ENCODE measurements at places on chromosomes 5 and 9.

- DNase-seq, result peak; percentile 34
These were observed 2.1 kb downstream of the EDIL3 start for GRCh38 chr5:84382363-84383295.

DNA sequence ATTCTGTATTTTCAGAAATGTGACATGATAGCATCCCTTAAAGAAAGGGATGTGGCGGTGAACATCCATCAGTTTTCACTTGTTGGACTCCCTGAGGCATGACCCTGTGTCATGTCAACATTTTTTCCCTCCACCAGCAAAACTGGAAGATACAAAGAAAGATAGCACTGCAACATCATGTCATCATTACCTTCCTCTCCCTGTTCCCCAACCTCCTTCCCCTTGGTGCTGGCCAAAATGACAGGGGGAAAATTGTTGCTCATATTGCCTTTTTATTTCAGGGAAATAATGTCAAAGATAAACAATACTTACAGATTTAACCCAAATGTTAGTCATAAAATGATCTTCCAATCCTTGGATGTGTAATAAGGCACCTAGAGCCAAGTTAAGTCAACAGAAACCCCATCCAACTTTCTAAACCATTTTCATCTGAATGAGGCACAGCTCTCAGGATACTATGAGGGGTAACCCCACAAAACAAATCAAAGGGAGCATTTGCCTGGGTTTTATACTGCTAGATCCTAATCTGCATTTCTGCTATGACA, 644.3 kb downstream of the ACTL7B start:
- DNase-seq, result peak; percentile 9

GRCh38 chr9:114299286-114300152, 23.4 kb upstream of the ORM1 start:
- no peak for DNase-seq

GRCh38 chr5:72561148-72561972, 54.1 kb upstream of the ZNF366 start:
- no peak for DNase-seq

DNA sequence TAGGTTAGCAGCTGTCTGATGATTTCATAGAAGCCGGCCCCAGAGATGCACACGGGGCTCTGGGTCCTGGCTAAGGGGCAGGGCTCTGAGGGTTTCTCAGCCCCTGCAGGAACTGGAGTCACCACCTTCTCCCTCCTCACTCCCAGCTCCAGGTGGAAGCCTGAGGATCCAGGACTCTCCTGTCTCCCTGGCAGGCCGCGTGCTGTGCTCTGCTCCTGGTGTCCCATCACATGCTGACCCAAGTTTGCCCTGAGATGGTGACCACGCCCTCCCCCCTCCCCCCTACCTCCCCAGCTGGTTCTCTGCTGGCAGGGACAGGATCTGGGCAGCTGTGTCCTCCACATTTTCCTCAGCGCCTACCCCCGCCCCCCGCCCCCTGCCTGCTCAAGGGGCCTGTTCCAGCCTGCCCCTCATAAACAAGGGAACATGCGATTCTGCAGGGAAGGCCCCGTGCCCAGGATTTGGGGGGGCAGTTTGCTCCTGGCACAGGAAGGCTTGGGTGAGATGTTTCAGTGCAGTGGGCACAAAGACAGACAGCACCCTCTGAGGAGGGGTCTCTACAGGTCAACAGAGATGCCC, 87.4 kb downstream of the PSD2 start:
- DNase-seq, result no peak

DNA sequence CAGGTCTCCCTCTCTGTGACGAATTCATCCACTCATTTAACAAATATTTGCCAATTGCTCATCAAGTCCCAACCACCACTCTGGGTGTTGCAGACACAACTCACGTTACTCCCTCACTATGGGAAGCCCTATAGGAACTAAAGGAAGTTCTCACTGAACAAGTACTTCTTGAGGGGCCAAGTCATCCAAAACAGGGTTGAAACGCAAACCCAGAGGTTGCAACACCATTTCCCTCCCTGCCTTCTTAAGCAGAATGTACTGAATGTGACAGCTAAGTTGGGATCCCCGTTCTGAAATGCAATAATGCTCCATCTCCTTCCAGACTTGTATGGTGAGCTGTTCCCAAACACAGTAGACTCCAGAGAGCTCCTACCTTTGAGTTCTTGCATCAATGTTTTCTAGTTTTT, 34.3 kb downstream of the EPB41L4B start:
- DNase-seq, result peak; percentile 60

DNA sequence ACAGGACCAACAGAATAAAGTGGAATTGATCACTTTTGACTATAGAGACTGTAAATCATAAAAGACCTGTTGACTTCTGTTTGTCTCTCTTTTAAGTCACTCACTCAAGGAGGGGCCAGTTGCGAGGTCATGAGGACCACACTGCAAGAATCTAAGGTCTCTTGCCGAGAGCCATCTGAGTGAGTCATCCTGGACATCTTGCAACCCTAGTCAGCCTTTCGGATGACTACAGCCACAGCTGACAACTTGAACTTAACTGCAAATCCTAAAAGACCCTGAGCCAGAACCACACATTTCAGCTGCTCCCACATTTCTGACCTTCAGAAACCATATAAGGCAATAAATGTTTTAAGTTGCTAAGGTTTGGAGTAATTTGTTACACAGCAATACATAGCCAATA, 129.7 kb upstream of the RAD23B start:
- DNase-seq, result peak; percentile 8

DNA sequence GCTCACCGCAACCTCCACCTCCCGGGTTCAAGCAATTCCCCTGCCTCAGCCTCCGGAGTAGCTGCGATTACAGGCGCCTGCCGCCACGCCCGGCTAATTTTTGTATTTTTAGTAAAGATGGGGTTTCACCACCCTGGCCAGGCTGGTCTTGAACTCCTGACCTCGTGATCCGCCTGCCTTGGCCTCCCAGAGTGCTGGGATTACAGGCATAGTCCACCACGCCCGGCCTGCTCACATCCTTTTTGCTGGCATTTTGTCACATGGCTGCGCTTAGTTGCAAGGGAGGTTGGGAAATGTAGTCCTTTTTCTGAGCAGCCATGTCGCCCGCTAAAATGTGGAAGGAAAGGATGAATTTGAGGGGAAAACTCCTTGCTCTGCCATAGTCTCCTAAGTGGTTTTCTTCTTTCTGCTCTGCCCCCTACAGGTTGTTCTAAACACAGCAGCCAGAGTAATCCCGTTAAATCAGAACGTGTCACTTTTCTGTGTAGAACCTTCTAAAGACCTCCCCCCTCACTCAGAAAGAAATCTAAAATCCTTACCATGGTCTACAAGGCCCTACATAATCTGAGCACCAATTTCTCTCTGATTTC, 57.8 kb upstream of the HSPA9 start:
- DNase-seq, result peak; percentile 79

DNA sequence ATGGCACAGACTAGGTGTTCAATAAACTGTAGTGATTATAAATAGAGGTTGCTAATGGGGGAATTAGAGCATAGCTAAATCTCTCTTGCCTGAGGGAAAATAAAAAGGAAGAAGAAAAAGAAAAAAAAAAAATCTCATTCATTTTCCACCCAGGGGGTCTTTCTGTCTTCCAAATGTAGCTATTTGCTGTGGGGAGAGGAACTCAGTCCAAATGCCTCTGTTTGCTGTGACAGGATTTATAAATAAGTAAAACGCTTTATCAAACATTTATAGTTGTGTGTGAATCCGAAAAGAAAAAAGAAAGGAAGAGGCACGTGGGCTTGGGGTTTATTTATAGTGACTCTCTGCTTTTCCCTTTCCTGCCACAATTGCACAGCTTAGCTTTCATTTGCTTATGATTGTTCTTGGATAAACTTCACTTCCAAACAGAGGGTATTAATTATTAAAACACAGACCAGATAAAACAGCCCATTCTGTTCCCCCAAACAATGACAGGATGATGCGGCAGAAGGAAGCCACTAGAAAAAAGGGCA, 245.7 kb downstream of the ASTN2 start:
- no peak for DNase-seq

- no peak for DNase-seq
These were observed 48.7 kb upstream of the CDH12 start for GRCh38 chr5:22901885-22902284.

GRCh38 chr5:38707352-38708210, 138.2 kb upstream of the OSMR start:
- DNase-seq, result no peak
